Hematopoietic multipotent progenitor cell (in vitro differentiated cells): ENCODE measurements at places on chromosomes 1 and 21.

- DNase-seq = no peak
Measured at GRCh38 chr1:13723810-13724209, 23.8 kb downstream of the PRDM2 start.

DNA sequence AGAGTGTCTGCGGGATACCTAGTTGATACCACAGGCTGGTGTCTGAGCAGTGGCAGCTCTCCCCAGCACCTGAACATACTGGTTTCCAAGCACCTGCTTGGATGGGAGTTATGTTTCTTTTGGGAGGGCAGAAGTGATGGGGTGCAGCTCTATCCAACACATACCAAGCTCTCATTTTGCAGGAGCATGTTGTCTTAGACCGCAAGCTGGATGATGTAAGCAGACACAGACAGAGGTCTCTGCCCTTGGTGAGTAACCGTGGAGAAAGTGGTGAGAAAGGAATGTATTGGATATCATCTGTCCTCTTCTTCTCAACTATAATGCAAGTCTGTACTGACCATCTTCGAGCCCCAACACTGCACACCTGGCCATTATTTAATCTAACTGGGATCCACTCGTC lies 37.4 kb downstream of the ZNF496 start:
- DNase-seq = no peak

GRCh38 chr1:1213345-1214265 lies at the start of gene TNFRSF4:
TNFRSF4 (minus strand) TSS chr1:1214153; CDS start chr1:1214127, 26 bp downstream.
- DNase-seq = no peak

DNA sequence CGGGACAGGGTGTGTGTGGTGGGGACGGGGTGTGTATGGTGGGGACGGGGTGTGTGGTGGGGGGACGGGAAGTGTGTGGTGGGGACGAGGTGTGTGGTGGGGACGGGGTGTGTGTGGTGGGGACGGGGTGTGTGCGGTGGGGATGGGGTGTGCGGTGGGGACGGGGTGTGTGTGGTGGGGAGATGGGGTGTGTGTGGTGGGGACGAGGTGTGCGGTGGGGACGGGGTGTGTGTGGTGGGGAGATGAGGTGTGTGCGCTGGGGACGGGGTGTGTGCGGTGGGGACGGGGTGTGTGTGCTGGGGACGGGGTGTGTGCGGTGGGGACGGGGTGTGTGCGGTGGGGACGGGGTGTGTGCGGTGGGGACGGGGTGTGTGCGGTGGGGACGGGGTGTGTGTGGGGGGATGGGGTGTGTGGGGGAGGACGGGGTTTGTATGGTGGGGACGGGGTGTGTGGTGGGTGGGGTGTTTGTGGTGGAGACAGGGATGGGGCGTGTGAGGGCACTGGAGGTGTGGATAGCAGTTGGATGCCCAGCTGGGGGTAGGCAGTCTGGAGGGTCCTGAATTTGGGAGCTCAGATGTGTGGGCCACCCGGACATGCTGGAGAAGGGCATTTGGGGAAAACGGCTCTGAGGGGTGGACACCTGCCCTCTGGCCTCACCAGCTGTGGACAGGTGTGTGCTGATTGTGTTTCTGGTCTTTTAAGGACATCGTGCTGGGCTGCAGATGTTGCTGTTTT lies 16.9 kb downstream of the IBA57 start:
- DNase-seq = no peak

DNA sequence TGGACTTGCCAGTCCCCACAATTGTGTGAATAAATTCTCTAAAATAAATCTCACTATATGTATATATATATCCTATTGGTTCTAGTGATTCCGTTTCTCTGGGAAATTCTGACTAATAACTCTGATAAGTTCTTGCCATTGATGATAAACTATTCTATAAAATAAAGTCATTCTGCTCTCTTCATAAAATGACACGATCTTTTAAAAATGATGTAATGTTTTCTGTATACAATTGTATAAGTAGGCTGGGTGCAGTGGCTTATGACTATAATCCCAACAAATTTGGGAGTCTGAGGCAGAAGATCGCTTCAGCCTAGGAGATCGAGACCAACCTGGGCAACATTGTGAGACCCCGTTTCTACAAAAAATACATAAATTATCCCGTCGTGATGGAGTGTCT lies 541.0 kb upstream of the ADGRL4 start:
- DNase-seq = no peak

DNA sequence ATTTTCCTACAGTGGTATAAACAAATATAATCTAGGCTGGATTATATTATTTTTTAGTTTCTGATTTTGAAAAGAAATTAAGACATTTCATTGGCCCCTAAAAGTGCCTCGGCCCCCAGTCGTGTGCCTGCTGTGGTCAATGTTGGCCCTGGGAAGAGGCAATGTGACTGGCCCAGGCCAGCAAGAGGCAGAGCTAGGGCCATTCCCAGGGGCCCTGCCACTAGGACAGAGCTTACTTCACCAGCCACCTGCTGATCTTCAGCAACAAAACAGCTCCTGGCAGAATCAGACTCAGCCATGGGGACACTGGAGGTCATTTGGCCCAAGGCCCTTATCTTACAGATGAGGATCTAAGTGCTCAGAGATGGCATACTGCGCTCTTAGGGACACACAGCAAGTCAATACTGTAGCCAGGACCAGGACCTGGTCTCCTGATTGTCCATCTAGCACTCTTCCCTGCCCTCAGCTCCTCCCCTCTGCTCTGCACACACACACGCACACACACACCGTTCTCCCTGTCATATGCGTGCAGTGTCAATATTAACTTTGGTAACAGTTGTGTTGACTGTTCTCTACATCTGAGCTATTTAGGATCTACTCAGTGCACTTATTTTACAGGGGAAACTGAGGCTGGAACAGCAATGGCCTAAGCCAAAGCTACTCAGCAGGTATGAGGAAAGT lies 16.6 kb upstream of the KLHDC7A start:
- no peak for DNase-seq

DNA sequence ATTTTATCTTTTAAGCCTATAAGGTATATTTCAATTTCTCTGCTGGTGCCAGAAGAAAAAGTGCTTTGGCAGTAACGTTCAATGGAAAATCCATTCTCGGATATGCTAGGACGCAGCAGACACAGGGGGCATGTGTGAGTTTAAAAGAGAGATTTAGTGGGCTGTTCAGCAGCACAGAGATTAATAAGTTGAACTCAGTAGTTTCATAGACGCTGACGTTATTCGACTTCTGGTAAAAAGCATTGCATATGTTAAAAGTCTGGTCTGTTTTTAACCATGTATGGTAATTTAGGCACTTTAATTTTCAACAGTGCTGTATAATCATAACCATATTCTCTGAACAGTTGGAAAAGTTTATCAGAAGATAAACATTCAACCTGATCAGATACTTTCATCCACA lies 99.6 kb downstream of the ATP6V1G3 start:
- DNase-seq = no peak

- DNase-seq = no peak
Measured at GRCh38 chr1:218383051-218383450, 37.9 kb downstream of the TGFB2 start.
